ENCODE measurements at places on chromosomes 2 and 18. TPM values are rescaled to one million over a fixed set of nuclear protein-coding genes. Genes with fewer than 3 reads are reported as not detected.

- H3K27me3 ChIP-seq: no peaks in the 10 kb centered on the region
- no peak overlapping the region for H3K4me3 ChIP-seq
- H3K4me1 ChIP-seq: peaks cover 90% of the 10 kb centered on the region
- no peak for DNase-seq
Observed at GRCh38 chr2:54516842-54517241, 60.7 kb downstream of the SPTBN1 start.

DNA sequence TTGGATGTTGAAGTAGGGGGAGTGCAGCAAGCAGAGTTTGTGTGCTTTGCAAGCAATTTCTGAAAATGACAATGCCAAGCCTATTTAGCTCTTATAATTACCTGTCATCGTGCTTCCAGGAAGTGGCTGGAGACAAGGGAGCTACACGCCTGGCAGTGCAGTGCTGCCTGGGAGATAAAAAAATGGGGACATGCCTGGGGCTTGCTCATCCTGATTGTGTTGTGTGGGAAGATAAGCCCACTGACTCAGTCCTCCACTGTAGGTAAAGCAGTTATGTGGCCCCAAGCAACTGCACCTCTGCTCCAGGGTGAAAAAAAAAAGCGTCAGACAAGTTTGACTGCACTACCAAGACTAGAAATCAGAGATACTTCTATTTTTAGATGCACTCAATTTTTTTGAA lies 396.9 kb upstream of the NXPH2 start:
- no peaks in the 10 kb centered on the region for H3K27me3 ChIP-seq
- no peak overlapping the region for H3K27ac ChIP-seq
- no peak overlapping the region for H3K4me3 ChIP-seq
- no peaks in the 10 kb centered on the region for H3K36me3 ChIP-seq
- no peaks in the 10 kb centered on the region for H3K4me1 ChIP-seq

DNA sequence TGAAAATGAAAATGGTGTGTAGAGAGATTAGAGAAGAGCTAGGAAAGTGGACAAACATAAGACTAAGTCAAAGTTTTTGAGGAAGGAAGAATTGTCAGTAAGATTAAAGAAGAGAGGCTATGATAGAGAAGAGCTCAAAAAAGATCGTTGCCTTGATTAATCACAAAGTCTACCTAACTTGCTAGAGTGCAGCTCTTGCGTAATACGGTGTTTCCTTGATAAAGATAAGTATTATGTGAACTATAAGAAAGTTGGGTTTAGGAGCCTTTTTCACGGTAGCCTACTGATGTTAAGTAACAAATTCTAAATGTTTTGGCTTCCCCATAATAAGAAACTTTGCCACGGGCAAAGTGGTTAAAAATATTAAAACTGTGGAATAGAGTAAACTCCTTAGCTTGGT lies 226.4 kb upstream of the NRXN1 start:
- DNase-seq: no peak
- no peaks in the 10 kb centered on the region for H3K36me3 ChIP-seq
- H3K4me3 ChIP-seq: no peak overlapping the region
- no peak overlapping the region for H3K27ac ChIP-seq
- H3K27me3 ChIP-seq: no peaks in the 10 kb centered on the region

The SNORC gene
- total RNA-seq: 2.2 TPM

Data from heart left ventricle (tissue), 16 donors.